ENCODE measurements at places on chromosomes 7 and 10.

DNA sequence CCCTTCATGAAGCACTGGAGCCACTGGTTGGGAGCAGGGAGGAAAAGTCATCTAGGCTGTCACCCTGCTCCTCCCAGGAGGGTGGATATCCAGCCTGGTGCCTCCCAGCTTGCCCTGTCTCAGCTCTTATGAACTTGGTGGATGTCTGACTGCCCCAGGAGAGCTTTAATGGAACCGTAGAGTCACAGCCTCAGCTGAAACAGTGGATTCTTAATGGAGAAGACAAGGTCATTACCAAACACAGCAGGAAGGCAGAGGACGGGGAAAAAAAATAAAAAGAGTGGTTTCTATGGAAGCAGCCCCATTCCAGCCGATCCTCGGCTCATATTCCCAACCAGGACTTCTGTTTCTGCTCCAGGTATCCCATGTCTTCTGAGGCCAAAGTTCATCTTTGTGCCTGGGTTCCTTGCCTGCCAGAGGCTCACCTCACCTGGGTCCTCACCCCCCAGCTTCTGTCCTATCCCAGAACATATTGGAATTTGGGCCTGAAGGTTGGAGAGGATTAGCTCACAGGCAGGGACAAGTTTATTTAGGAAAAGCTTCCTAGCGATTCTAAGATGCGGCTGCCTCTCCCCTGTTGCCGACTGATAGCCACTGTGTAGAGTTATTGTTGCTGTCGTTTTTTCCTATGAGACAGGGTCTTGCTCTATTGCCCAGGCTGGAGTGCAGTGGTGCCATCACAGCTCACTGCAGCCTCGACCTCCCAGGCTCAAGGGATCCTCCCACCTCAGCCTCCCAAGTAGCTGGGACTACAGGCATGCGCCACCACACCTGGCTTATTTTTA is 15.6 kb downstream of the CCL26 start:
- DNase-seq: no peak

GRCh38 chr10:103758294-103758681 is 97.1 kb downstream of the SH3PXD2A start:
- DNase-seq: no peak

DNA sequence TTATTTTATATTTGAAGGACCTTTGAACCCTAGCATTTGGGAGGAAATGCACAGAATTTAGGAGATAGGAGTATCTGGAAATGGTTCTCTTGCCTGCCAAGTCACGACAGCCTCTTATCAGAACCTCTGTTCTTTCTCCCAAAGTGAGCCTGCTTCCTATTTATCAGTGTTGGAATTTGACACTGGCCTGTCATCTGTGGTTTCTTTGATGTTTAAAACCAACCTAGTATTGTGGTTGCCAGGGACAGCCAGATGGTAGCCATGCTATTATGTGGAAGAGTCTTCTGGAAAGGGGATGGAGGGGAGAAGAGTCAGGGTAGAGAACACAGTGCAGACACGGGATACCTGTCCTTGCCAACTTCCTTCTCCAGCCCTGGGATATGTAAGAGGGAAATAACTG is 21.1 kb downstream of the ZNF282 start:
- DNase-seq: no peak

DNA sequence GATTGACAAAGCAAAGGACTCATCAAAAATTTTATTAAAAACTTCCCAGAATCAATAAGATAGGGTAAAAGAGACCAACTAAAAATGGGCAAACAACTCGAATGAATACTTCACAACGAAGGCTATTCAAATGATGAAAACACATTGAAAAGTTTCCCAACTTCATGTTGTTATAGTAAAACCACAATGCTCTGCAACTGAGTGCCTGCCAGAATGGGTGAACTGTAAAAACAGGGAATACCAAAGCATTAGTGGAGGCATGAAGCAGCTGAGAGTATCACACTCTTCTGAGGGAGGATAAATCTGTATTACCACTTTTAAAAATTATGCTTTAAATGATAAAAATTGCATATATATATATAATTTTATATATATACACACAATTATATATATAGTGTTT is 1214.7 kb downstream of the SORCS3 start:
- no peak for DNase-seq
